ENCODE measurements at places on chromosomes 16 and 17.

DNA sequence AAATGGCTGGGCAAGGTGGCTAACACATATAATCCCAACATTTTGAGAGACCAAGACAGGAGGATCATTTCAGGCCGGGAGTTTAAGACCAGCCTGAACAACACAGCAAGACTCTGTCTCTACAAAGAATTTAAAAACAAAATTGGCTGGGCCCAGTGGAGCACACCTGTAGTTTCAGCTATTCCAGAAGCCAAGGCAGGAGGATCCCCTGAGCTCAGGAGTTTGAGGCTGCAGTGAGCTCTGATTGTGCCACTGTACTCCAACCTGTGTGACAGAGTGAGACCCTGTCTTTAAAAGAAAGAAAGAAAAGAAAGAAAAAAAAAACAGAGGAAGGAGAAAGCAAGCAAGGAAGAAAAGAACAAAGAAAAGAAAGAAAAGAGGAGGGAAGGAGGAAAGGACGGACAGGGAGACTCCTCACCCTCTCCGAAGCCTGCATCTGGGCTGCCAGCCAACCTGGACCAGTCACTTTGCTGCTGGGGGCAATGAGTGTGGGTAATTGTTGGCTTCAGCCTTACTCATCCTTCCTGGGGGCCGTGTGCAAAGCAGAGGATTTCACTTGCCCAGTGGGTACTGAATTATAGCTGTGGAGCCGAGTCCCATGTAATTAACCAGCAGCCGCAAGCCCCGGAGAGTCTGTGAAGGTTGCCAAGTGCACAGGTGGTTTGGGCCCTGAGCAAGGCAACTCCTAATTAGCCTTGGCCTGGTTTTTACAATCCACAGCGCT is 6.7 kb upstream of the MT4 start:
- no peak for DNase-seq

GRCh38 chr16:72895951-72896350 is 152.0 kb downstream of the ZFHX3 start:
- DNase-seq, result no peak

- no peak for DNase-seq
These were observed 16.5 kb downstream of the YPEL2 start for GRCh38 chr17:59347975-59348391.

DNA sequence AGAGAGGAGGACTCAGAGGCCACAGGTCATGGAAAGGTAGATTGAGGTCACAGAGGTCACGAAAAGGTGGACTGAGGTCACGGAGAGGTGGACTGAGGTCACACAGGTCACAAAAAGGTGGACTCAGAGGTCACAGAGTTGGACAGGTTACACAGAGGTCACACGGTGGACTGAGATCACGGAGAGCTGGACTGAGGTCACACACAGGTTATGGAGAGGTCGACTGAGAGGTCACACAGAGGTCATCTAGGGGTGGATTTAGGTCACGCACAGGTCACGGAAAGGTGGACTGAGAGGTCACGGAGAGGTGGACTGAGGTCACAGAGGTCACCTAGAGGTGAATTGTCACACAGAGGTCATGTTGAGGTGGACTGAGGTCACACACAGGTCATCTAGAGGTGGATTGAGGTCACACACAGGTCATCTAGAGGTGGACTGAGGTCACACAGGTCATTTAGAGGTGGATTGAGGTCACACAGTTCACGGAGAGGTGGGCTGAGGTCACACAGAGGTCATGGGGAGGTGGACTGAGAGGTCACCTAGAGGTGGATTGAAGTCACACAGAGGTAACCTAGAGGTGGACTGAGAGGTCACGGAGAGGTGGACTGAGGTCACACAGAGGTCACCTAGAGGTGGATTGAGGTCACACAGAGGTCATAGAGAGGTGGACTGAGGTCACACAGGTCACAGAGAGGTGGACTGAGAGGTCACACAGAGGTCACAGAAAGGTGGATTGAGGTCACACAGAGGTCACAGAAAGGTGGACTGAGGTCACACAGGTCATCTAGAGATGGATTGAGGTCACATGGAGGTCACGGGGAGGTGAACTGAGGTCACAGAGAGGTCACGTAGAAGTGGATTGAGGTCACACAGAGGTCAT is 26.7 kb upstream of the JPT2 start:
- no peak for DNase-seq

DNA sequence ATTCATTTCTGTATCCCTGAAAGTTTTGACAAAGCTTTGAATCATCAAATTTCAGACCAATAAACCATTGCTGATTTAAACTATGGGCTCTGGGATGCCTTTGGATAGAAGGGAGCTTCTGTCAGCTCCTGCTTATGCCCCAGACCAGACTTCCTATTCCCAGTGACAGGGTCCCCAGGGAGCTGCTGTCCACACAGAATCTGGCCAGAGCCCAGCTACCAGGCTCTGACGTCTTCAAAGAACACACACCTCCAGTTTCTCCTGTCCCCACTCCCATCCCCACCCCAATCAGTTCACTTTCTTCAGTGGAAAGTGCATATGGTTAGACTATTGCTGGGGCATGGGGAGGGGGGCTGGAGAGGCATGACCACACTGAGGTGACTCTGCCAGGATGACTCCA is 51.6 kb upstream of the SREBF1 start:
- DNase-seq, result no peak

DNA sequence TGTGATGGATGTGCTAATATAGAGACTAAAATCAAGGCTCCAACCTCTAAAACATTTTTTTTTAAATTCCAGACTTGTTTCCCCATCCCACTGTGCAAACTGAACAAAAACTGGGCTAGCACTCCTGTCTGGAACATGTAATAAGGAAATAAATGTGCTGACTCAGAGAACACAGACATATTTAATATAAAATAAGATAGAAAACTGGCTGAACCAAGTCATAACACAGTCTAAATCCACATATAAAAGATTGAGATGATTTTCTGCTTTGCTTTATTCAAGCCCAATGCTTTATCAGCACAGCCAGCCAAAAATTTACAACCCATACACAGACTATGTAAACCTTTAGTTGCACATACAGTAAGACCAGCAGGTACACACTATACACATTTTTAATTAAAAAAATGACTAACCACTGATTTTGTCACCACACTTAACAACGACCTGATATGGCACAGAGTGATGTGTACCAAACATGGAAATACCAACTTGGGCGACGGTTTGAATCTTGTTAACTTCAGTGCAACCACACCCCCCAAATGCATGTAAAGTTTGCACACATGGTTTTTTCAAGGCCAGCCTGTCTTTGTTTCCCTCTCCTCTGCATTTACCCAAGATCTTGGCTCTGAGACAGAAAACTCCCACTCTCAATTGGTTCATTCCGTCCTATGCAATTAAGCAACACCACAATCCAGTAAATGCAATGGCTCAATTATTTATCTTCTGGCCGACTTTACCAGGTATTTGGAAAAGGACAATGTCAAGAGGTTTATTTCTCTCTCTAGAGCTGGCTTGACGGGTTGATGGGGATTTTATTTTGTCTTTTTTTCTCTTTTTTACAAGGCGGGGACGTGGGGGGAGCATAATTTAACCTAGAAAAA is 1.2 kb downstream of the STAT3 start:
- no peak for DNase-seq

GRCh38 chr16:89374393-89374960 is 115.9 kb downstream of the ANKRD11 start:
- DNase-seq, result no peak

- no peak for DNase-seq
These were observed 412.8 kb downstream of the KIF2B start for GRCh38 chr17:54235571-54235970.

DNA sequence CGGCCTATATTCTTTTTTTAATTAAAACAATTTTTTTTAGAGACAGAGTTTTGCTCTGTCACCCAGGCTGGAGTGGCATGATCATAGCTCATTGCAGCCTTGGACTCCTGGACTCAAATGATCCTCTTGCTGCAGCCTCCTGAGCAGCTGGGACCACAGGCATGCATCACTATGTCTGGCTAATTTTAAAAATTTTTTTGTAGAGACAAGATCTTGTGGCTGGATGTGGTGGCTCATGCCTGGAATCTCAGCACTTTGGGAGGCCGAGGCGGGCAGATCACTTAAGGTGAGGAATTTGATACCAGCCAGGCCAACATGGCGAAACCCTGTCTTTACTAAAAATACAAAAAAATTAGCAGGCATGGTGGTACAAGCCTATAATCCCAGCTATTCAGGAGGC is 54.8 kb upstream of the MSI2 start:
- no peak for DNase-seq

DNA sequence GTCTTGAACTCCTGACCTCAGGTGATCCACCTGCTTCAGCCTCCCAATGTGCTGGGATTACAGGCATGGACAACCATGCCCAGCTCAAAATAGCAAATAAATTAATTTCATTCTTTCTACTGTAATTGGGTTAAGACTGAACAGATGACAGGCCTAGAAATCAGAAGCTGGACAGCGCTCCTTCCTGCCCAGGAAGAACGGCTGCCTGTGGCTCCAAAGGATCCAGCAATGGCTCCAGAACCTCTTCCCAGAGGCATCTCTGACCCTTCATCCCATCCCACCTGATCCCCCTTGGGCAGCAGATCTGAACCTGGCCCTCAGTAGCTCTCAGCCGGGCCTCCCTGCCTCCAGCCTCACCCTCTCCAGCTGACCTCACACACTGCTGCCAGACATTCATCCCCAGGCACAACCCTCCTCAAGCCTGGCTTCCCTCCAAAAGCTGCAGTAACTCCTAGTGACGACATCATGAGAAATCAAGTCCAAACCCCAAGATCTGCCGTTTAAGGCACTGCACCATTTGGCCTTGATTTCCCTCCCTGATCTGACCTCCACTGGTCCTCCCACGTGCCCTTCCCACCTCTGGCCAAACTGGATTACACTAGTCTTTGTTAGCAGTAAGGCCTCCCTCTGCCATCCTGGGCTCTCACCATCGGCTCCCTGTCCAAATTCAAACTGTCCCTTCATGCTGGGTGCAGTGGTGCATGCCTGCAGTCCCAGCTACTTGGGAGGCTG is 3.1 kb upstream of the MIF4GD start:
- DNase-seq, result no peak

DNA sequence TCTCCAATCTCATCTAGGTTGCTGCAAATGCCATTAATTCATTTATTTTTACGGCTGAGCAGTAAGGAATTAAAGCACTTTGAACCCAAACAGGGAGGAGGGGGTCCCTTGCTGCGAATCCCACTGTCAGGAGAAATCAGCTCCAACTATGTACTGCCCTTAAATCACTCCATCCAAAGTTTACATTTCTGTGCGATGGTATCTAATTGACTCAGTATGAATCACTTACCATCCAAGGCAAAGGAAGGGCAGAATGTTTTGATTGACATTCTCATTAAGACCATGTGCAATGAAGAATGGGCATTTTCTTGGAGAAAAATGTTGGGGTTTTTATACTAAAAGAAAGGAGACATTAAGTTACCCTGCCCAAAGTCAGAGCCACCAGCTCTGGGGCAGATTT is 47.7 kb upstream of the XYLT1 start:
- no peak for DNase-seq

- DNase-seq, result no peak
These were observed 12.9 kb downstream of the TMEM98 start for GRCh38 chr17:32940706-32941390.

GRCh38 chr17:29243792-29244191 is 2.9 kb upstream of the CRYBA1 start:
- peak; percentile 30 for DNase-seq

DNA sequence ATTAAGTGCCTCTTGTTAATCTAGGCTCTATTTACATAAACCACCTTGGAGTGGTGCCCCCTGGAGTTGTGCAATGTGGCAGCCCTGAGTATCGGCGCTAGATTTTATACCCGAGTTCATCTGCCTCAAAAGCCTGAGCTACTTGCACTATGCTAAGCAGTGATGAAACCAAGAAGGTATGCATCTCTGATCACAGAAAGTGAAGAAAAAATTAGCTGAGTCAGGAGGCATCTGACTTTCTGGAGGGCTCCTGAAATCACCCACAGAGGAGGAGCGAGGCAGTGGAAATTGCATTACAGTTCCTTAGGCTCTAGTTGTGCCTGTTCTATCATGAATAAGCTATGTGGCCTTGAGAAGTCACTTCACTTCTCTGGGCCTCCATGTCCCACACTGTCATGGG is 80.3 kb upstream of the PSMD7 start:
- DNase-seq, result no peak

GRCh38 chr17:77286641-77287431 is 146.1 kb downstream of the SEC14L1 start:
- DNase-seq, result no peak

- no peak for DNase-seq
These were observed 6.9 kb downstream of the CCNF start for GRCh38 chr16:2436110-2436509.

DNA sequence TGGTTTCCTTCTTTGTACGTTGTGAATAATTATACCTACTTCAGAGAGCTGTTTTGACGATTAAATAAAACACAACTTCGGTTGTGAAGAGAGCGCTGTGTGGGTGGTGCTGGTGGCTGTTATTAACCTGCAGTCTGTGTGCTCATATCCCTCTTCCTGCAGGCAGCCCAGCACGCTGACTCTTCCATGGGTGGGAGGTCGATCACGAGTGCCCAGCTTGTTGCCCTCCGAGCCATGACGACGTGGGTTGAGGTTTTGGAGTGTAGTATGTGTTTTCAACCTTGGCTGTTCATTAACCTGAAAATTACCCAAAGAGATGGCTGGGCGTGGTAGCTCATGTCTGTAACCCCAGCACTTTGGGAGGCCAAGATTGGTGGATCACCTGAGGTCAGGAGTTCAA is 11.3 kb upstream of the GCSH start:
- DNase-seq, result no peak

GRCh38 chr17:57873261-57874057 is 23.6 kb upstream of the MRPS23 start:
- no peak for DNase-seq

- no peak for DNase-seq
These were observed at the start of gene KATNB1 for GRCh38 chr16:57735755-57736418. Gene KATNB1, plus strand, starts transcription at chr16:57735770. Its CDS starts 1,474 bp downstream, at chr16:57737244.

DNA sequence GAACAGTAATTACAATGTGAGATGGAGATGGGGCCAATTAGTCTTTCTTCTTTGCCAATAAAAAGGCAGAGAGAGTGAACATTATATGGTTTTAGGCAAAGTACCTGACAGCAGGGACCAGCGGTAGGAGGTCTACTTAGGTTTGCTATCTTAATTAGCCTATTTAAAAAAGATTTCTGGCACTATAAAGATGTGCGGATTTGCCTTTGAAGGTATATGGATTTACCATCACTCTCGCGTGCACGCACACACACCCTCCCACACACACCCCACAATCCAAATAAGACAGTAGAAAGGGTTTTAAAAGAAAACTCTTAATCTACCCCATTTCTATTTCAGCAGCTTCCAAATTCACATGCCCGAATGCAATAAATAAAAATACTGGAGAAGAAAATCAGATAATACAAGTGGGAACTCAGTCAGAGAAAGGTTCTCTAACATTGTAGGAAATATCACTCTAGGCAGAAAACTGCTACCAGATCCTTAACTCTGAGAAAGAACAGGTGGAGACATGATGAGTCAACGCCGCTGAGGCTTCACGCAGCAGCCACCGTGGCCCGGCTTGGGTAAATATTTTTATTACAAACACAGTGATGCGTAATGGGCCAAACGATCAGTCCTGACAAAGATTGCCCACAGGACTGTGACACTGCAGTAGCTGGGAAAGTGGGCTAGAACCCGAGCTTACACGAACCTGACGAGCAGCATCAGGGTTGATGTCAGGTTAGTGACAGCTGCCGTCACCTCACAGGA is 66.6 kb upstream of the AXIN2 start:
- DNase-seq, result no peak

All from GM20000 (cell line).